ENCODE measurements at places on chromosomes 6 and 20.

DNA sequence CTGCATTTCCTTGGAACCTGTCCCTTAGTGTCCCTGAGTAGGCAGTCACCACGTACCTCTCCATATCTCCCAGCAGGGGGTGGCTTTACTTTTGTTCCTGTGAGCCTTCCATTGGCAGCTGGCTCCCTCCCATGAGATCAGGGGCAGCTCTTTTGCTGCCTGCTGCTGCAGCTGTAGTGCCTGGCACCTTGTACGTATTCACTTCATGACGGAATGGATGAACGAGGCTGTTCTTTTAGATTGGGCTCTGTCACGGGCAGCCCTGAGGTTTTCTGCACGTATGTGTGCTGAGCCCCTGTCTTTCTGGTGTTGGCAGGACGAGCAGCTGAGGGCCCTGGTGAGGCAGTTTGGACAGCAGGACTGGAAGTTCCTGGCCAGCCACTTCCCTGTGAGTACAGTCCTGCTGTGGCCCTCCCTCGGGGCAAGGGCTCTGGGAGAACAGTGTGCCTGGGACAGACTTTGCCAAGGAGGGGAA is 14.6 kb downstream of the MYBL2 start:
- DNase-seq, result no peak

GRCh38 chr6:68771426-68771825 is 136.3 kb downstream of the ADGRB3 start:
- no peak for DNase-seq

- DNase-seq, result no peak
Measured at GRCh38 chr6:41028561-41029412, 10.2 kb downstream of the UNC5CL start.

DNA sequence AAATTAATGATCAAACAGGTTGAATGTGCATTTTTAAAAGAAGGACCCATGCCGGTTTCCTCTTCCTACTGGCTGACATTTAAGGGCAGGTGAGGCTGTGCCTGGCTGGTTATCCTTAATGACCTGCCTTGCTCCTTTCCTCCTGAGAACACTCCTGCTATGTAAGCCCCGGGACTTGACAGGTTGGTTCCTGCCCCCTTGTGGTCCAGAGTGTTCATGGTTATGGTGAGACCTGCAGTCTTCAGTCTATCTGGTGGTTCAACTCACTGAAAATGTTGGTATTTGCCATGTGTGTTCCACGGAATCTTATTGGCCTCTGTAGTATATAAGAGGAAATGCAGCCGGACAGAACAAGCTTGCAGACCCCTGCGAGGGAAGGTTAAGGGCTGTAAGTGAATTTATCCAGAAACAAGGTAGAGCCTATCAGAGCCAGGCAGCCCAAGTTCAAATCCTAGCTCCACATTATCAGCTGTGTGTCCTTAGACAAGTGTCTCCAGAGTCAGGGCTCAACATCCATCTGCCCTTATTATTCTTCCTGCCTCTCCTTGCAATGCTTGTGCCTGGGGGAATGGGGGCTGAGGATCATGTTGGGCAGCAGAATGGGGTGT is 5.2 kb upstream of the BPIFA3 start:
- DNase-seq, result no peak

DNA sequence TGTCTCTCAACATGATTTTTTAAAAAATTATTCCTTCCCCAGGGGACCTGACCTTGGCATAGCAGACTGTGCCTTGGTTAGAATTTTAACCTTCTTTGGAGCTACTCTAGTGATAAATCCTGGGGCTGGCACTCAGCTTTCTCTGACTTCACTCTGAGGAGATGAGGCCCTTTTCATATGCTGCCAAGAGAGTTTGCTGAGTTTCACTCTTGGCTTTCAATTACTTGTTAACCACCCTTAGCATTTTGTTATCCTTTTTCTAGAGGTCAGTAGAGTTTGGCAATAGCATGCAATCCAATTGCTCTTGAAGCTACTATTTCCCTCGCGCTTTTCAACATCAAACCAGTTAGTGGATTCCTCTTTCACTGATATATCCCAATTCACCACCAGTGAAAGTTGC is 920.3 kb downstream of the EYS start:
- DNase-seq, result no peak

DNA sequence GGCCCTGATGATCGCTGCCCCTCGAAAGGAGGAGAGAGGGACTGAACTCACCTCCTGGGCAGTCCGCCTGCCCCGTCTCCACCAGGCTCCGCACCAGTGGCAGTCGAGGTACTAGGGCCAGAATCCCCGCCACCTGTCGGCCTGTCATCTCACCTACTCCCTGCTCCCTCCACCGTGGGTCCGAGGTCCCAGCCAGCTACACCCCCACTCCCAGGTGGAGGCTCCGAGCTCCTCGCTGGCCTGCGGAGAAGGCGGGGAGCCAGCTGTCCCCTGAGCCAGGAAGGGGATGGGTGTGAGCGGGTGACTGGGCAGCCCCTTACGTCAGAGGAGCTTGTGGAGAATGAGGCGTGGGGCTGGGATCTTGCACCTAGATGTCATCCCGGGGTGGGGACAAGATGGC is 1066.5 kb upstream of the MANEA start:
- no peak for DNase-seq

GRCh38 chr6:4736371-4736873 is 39.8 kb upstream of the CDYL start:
- DNase-seq, result no peak

GRCh38 chr6:36029464-36029863 is 1.9 kb downstream of the MAPK14 start:
- no peak for DNase-seq

DNA sequence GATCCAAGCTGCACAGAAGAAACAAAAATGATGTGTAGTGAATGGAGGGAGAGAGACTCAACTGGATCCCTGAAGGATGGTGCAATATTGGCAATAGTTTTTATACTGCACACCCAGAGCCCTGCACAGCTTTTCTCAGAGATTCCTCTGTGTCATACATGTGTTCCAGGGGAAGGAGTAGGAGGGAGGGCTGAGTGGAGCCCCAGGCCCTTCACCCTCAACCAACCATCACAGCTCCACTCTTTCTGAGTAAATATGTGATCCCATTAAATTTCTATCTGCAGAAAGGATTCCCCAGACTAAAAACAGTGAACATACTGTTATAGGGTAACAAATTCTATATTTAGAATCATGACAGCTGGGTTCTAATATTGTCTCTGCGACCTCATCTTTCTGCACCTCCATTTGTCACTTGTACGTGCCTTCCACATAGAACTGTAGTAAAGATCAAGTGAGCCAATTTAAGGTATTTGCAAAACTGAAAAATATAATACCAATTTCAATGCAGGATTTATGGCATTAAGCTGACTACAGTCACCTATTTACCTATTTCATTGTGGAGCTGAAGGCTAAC is 421.4 kb upstream of the NRSN1 start:
- no peak for DNase-seq

GRCh38 chr6:111105578-111105977 is 18.3 kb downstream of the SLC16A10 start:
- DNase-seq, result no peak

GRCh38 chr6:37062424-37062823 is 57.0 kb downstream of the FGD2 start:
- no peak for DNase-seq

- DNase-seq, result no peak
Measured at GRCh38 chr6:88370127-88370710, 204.1 kb upstream of the CNR1 start.

- DNase-seq, result no peak
Measured at GRCh38 chr6:111651185-111652034, 45.7 kb upstream of the TRAF3IP2 start.

DNA sequence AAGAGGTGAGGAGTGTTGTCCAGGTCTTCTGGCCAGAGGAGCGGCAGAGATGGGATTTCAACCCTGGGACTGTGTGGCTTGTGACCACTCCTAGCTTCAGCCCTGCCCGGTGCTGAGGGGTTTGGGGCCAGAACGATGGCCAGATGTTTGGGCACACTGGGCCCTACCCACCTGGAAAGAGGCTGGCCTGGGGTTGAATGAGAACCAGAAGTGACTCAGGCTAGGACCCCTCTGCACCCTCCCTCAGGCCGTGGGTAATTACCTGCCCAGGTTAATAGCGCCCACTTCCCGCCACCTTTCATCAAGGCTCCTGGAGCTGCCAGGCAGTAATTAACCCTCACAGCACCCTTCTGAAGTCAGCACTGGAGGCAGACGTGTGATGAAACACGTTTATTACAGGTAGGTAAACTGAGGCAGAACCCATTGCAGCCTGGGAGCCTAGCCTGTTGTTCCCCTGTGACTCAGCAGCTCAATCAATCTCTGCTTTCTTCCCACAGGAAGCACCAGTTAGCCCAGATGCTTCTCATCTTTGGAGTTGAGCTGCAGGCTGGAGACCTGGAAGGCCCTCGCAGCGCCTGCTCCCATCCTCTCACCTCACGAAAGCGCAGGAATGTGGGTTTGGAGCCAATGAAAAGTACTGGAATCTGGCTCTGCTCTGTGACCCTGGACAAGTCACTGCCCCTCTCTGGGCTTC is 120.8 kb downstream of the CEBPB start:
- DNase-seq, result no peak

DNA sequence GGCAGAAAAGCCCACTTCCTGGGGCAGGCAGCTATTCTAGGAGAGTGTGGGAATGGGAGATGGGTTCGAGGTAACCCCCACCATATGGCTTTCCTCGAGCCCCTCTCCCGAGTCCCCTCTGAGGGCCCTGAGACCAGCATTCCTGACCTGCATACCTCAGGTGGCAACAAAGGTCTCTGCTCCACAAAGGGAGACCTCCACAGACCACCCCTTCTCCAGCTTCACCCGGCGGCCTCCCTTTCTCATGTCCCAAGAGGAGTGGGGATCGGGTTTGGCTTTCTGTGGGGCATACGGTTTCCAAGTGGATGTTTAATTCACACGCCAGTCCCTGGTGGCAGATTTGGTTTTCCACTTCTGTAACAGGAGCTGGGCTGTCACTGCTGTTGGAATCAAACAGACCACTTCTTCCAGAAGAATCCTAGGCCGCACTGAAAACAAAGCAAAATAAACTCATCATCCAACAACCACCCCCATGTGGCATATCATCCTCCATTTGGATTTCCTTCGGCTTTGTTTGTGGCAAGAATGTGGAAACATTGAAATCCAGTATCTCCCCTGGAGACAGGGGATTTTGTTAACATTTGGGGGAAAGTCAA is 83.2 kb downstream of the DLL1 start:
- DNase-seq, result no peak

DNA sequence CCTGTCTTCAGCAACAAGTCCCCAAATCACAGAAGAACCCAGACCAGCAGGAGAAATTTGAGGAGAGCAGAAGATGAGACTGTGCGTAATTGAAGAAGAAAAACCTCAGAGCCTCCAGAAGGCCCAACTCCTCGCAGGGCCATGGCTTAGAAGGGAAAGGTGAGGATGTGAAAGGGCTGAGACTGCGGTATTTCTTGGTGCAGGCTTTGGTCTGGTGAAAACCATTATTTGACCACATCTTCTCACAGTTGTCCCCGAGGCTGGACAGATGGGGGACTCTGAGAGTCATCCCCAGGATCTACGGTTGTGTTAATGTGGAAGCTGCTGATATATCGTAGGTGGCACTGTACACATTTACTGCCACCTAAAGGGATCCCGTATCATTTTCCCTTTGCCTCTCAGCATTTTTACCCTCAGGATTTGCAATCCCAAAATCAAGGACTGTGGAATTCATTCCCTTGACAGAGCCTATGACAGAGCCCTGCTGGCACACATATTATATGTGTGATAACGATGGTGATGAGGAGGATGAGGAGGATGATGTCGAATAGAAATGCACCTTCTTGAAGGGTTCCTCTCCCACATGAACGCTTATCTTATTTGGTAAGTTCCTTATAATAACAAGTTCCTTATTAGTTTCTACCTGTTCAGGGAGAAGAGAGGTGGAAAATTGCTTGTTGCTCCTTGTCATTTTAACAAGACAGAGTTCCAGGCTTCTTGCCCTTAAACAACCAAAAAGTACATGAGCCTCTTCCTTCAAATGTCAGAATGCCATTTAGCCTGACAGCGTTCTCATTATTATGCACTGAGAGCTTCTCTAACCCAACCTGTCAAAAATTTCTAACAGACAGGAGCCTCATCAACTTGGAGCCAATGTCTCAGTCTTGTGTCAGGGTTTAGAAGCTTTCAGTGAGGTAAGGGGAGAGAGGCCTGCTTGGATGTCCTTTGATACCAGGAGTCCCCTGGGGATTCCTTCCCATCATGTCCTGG is 135.8 kb downstream of the PXDC1 start:
- DNase-seq, result no peak

DNA sequence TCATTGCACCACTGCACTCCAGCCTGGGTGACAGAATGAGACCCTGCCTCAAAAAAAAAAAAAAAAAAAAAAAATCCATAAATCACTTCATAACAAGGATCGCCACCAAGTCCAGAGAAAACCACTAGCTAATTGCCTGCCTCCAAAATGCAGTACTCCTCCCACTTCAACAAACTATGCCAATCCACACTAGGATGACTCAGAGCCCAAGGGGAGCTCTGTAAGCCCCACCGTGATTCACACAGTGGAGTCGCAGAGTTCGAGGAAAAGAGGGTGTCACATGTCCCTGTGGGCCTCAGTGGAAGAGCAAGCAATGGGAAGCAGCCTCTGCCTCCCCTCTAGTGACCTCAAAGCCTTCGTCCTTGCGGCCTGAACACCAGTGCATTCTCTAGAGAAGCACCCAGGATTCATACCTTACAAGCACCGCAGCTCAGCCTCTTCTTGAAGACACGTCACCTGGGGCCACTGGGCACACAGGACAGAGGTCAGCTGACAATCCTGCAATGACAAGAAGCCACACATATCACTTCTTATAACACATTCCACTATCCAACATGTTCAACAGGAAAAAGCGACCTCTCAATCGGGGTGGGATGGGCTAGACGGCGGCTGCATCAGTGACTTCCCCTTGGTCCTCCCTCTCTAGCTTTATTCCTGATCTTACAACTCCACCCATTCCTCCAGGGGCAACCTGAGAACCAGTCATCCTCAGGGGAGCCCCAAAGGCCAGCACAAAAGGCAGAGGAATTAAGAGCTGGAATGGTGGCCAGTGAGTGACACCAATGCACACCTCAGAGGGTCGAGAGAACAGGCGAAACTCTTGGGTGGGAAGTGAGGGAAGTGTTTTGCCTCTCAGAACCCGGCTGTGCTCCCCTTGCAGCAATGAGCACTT is 8.9 kb downstream of the SNHG17 start:
- no peak for DNase-seq

DNA sequence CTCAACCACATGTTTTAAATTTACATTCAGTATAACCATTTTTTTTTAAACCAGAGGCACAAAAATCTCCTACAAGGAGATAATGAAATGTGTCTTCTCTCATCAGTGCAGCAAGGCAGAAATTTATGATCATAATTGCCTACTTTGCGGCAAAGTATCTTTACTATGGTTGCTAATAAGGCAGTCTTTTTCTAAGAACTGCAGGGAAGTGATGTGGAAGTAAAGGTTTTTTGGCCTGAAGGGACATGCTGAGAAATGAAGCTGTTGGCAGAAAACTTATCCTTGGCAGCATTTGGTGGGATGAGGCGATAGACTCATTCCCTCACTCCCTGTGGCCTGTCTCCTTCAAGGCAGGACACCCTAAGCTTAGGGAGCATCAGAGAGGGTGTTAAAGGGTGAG is 48.7 kb downstream of the SCGN start:
- DNase-seq, result no peak
